ENCODE measurements at places on chromosomes 4 and X. TPM values are rescaled to one million over a fixed set of nuclear protein-coding genes. Genes with fewer than 3 reads are reported as not detected.

TMEM47 gene
- total RNA-seq = 2.2 TPM

DNA sequence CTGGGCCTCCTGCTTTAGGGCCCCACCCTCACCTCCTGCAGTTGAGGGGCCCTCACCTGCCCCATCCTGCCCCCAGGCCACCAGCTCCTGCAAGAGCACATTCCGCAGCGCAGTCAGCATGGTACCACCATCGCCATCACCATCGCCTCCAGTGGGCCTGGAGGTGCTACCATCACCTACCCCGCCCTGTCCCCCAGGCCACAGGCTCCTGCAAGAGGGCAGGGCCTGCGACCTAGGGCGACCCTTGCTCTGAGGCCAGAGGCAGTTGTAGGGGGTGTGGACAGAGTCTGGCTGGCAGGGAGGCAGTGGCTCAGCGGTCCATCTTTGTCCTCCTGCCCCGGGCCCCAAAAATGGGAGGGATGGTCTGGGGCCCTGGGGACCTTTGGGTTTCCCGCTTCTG, 3.9 kb upstream of the HAUS7 start:
- peak; percentile 70 for DNase-seq

DNA sequence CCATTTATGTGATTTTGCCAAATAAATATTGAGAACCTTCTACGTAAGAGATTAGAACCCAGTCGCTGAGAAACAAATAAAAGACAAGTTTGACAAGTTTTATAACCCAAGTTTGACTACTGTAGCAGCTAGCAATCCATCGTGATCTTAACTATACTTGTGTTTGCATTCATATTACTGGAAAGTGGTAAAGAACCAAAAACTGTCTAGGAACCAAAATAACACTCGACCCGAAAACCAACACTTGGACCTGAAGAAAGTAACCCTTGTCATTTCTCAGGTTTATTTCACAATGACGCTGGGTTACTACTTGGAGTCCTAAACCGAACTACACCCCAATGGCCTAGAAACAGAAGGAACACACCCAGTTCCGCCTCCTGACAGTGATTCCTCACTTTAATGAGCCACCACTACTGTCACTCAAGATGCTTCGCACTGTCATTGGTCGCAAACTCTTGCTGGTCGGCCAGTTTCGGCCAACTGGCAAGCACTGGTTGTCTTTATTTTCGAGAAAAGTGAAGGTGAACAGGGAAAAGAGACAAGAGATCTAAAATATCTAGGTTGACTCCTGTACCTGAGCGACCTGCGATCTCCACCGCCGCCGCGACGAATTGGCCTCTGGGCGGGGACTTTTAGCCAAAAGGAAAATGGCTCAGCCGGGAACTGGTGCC, 496 bp downstream of the FBXO8 start:
- peak; percentile 86 for DNase-seq

TIMP1 gene
- total RNA-seq = 3.9 TPM

GRCh38 chr4:77797239-77797638, 21.9 kb downstream of the CNOT6L start:
- no peak for DNase-seq

DNA sequence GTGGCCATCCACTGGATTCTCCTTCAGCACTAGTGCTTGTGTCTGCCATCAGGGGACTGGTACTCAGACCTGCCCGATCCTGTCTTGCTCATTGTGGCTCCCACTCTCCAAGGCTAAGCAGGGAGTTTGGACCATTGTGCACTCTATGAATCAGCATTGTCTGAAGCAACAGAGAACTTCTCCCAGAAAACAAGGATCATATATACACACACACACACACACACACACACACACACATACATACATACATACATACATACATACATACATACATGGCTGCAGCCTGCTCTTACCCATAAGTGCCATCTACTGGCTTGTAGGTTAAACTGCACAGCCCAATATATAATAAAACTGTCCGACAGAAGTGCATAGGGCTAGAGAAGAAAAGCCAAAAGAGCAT, 345.3 kb upstream of the LCORL start:
- no peak for DNase-seq

DNA sequence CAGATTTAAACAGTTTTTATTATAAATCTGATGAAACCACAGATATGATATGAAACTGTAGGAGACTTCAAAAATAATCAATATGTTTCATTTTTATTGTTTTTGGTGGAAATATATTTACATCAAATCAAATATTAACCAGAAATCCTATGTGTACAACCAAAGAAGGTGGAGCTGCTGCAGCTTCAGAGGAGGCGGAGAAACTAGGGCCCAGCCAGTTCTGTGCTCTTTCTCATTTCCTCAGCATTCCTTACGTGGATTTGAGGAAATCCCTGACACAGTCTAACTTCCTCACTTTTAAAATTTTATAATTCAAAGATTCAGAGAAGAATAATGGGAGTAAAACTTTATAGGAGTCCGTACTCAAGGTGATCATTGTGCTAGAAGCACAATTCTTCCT, 610.7 kb upstream of the CPXCR1 start:
- no peak for DNase-seq

SRP72 gene
- 116 TPM for total RNA-seq

CXCL3 gene
- 4.3 TPM for total RNA-seq

- DNase-seq = no peak
These were observed 61.4 kb downstream of the KLHL4 start for GRCh38 chrX:87578978-87579377.

GRCh38 chrX:33128048-33128805, 83.1 kb downstream of the DMD start:
- no peak for DNase-seq

DNA sequence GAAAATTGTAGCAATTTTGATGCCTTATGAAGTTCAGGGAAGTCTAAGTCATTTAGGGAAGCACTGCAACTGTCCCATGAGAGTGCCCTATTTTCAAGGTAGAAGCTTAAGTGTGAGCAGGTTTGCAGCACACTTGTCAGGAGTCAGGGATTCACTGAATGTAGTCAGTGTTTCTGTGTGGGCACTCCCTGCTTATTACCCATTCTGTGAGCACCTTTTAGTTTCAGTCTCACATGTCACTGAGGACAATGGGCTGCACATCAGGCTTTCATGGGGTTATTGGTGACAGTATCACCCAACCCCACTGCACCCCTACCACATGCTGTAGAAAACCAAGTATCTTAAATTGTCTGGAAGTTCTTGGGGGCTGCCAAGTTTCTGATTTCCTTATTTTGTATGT, 2.9 kb upstream of the CCNG2 start:
- DNase-seq = no peak

DNA sequence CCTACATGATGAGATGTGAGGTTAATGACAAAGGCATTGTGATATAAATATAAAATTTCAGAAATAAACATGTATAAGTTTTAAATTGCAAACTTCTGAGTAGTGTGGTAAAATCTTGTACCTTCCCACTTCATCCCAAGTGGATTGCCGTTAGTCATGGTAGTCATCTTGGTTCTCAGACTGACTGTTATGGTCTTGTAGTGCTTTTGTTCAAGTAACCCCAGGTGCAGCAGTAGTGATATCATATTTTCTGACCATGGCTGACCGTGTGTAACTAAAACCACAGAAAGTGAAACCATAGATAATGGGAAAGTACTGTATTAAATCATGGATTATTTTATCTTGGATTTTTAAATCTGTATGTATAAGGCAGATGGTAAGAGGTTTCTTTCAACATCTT, 74.8 kb upstream of the SLIT2 start:
- DNase-seq = no peak

PAGE2 gene
- total RNA-seq = not detected

NPY2R gene
- total RNA-seq = not detected

DNA sequence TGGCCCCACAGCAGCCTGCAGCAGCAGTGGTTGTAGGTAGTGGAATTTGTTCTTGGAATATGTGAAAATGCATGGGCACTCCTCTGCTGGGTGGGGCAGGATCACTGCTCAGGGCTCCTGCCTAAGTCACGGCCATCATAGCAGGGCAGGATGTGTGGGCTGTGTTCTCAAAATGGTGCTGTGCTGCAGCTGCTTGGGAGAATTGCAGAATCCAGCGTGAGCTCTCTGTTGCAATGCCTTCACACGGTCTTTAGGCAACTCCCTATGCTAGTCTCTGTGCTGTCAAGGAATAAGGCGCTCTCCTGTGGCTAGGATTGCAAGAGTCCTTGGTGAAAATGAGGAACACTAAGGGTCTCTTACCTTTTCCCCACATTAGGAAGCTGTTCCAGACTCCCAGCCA, 42.9 kb downstream of the F8 start:
- DNase-seq = no peak

GRCh38 chrX:54357414-54358377, at the start of gene WNK3:
Gene WNK3, minus strand, starts transcription at chrX:54358046.
- no peak for DNase-seq

SLC26A1 gene
- 9.6 TPM for total RNA-seq

GRCh38 chr4:108762559-108763225, at the start of gene ETNPPL:
Gene ETNPPL, minus strand, starts transcription at chr4:108763053. Its CDS starts 155 bp downstream, at chr4:108762898.
- no peak for DNase-seq

PAGE1 gene
- total RNA-seq = not detected

DNA sequence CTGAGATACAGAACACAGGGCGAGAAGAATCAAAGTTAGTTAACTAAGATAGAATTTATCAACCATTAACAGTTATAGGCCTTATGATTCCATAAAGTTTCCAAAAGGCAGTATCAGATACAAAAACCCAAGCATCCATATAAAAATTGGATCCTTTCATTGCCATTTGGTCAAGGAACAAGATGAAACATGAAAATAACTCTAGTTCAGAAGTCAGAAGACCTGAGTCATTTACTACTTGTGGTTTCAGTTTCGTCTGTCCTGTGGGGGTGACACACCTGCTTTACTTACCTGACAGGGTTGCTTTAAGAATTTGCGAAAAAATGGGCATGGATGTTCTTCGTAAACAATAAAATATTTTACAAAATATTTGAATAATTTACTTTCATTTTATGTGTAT, 130.8 kb downstream of the ANAPC10 start:
- no peak for DNase-seq

GRCh38 chrX:154829926-154830442, 4.5 kb downstream of the SMIM9 start:
- DNase-seq = no peak

DNA sequence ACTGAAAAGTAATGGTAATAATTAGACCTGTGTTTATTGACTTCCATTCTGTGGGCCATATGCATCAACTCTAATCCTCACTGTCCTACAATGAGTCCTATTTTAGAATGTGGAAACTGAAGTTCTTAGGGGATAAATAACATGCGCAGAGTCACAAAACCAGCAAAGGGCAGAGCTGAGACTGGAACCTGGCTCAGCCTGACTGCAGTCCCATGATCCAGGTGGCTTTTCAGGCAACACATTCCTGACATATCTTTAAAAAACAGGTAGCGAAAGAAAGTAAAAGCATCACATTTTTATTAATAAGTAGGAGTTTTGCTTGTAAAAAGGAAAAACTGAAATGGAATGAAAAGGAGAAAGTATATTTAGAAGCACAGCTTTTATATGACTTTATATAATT, 34.7 kb upstream of the PRSS48 start:
- no peak for DNase-seq

ETNPPL gene
- total RNA-seq = not detected

- DNase-seq = no peak
These were observed 103.3 kb upstream of the EPHA5 start for GRCh38 chr4:65773636-65774035.

STOX2 gene
- 2.1 TPM for total RNA-seq

DMP1 gene
- total RNA-seq = not detected

Data from Caco-2 (cell line).